Umbilical cord (tissue), 2 donors: ENCODE measurements at places on chromosomes 4 and X. TPM values are rescaled to one million over a fixed set of nuclear protein-coding genes. Genes with fewer than 3 reads are reported as not detected.

The PHKA1 gene
- 1.7 TPM for total RNA-seq

The HNRNPD gene
- total RNA-seq: 39.7 TPM

The STARD8 gene
- total RNA-seq: 2.4 TPM

The MORF4L2 gene
- total RNA-seq: 942 TPM

The TMEM154 gene
- 11.3 TPM for total RNA-seq

DNA sequence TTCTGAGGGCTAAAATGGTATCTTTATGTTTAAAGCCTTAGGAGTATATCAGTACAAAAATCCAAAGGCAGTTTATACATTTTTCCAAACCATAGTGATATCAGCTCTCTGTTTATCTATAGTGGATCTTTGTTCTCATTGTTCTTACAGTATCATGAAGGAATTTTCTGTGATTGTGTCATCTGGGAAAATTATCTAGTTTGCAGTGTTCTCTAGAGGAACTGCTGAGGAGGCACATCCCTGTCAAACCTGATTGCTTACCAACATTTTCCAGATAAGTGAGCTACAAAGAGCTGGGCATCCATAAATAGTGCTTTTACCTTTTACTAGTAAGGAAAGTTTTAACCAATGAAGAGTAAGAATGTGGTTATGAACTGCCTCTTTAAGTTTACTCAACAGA, 44.9 kb upstream of the SLC25A31 start:
- no peak for DNase-seq

GRCh38 chr4:82523179-82523578, 38.6 kb downstream of the TMEM150C start:
- no peak for DNase-seq

- peak; percentile 39 for DNase-seq
Observed at GRCh38 chrX:46758956-46759644, at the start of gene SLC9A7. TSS of gene SLC9A7 (minus strand) at chrX:46759118. CDS start at chrX:46759029, 89 bp downstream.

DNA sequence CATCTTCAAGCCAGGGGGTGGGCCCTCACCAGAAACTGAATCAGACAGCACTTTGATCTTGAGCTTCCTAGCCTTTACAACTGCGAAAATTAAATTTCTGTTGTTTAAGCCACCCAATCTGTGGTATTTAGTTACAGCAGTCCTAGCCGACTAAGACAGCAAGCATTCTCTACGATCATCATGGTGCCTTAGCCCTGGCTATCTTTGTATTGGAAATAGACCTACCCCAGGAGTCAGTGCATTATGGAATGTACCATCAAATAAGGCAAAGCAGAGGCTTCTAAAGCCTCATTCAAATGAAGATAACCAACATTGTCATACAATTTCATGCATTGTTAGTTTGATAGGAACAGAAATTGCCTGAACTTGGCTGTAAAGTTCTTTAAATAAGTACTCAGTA, 75.0 kb downstream of the PARM1 start:
- DNase-seq: no peak

DNA sequence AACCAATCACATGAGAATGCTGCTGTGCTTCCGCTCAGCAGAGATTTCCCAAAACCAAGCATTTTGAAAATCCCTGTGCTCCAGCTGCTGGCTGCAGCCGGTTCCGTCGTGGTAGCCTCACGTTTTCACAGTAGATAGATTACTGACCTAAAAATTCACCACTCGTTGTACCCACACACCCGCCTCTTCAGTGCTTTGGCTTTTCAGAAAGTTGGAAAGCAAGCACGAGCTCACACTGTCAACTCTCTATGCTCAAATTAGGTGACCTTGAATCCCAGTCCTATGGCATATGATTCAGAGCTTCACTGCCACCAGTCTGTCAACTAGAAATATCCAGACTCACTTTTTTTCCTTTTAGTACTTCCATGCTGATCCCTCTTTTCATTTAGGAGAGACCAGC, 168.9 kb downstream of the DCTD start:
- DNase-seq: no peak
